ENCODE measurements at places on chromosomes 6 and 20.

- DNase-seq, result peak; percentile 84
These were observed 23.4 kb upstream of the PTGIS start for GRCh38 chr20:49591217-49591865.

GRCh38 chr6:43172104-43173007, 1.3 kb downstream of the SRF start:
- DNase-seq, result no peak

GRCh38 chr6:27593200-27593818, 120.4 kb upstream of the ZNF184 start:
- DNase-seq, result no peak

DNA sequence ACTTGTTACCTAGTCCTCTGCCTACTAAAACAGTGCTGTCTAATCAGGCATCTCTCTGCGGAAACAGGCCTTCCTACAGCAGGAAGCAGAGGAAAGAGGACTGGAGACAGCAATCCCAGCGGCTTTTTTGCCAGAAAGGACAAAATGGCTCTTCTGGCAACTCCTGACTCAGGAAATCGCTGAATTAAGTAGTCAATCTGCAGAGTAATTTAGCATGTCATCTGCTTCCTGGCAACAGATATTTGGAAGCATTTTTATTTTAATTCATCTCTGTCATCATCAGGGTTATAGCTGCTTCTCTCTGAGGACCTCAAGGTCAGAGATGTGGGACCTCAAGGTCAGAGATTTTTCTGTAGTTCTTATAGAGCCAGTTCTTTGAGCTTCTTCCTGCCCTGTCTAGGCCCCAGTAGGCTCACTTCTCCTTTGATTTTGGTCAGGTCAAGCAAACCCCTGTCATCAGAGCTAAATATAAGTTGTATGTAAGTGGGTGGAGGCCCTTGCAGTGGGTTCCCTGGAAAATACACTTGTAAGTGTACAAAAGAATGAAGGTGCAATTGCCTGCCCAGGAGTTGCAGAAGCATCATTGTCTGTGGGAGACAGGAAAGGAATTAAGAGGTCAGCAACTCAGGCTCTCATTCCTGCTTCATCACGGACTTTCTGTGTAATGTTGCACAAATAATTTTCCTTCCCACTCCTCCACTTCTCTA, 229.4 kb downstream of the ALDH8A1 start:
- DNase-seq, result no peak

DNA sequence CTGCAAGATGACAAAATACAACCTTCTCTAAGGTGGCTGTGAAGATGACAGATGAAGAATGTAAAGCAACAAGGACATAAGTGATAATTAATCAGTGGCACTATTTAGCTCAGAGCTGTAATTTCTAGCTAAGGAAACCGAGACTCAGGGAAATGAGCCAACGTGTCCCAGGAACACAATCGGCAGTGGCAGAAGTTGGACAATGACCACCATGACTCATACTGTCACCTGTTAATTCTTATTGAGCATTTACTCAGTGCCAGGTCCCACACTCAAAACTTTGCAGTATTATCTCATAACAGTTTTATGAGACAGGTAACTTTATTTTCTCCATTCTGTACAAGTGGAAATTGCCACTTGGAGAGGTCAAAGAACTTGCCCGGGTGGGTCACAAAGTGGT, 55.8 kb downstream of the LAMA4 start:
- DNase-seq, result no peak

Measured in fibroblast of skin of back (primary cell).